ENCODE measurements at places on chromosomes 4 and X.

DNA sequence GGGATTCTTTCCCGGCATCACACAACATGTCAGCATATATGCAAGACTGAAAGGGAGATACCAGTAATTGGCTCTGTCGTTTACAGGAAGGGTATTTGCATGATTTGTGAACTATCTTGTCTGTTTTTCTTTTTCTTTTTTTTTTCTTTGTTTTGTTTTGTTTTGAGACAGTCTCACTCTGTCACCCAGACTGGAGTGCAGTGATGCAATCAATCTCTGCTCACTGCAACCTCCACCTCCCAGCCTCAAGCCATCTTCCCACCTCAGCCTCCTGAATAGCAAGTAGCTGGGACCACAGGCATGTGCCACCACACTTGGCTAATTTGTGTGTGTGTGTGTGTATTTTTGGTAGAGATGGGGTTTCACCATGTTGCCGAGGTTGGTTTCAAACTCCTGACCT, 262.7 kb upstream of the F9 start:
- no peak for DNase-seq

- DNase-seq, result no peak
These were observed 35.6 kb downstream of the ARSJ start for GRCh38 chr4:113943863-113944262.

DNA sequence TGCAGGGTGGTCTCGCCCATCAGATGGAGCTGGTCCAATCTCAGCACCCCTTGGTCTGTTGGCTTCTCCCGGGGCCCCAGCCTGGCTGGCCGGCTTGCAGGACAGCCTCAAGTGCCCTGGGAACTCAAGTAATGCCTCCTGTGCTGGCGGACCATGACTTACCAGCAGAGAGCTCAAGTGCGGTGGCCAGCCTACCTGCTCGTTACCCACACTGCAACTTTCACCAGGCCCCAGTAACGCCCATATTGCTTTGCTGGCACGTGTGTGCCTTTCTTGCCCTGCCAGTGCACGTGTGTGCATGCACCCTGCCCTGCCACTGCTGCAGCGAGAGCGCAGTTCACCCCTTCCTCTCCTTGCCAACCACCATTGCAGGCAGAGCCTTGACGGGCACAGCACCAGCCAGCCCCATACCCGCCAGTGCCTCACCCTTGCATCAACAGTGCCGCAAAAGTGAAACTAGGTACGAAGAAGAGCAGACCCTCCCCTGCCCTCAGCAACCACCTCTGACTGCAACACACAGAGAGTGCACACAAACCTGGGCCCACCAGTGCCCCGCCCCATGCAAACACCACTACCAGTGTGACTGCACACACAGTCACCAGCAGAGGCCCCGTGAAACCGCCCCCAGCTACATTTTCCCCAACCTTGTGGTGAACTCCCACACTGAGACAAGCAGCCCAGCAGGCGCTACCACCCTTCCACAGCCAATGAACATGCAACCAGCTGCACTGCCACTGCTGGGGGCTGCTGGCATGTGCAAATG, 88.9 kb upstream of the POU3F4 start:
- DNase-seq, result no peak

DNA sequence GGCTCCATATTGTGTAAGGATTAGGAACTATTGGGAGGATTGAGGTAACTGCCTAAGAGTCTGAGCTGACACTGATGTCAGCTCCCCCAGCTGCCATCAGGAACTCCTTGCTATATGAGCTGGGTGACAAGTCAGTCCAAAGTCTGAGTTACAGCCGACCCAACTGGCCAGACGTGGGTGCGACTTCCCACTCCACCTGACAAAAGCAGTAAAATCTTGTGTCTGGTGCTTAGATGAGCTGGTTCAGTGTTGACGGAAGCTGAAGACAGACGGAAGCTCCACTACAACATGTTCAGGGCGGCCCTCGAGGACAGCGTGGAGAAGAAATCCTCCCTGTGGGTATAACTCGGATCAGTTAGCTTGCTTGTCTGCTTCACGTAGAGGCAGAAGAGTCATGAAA, 22.8 kb upstream of the NAT8L start:
- no peak for DNase-seq

- DNase-seq, result no peak
These were observed 761.8 kb upstream of the ATOH1 start for GRCh38 chr4:93066749-93067148.

GRCh38 chr4:64200001-64200555, 209.2 kb downstream of the TECRL start:
- no peak for DNase-seq

Data from SK-N-SH (cell line).